ENCODE measurements at places on chromosomes 1 and 21.
A peak's percentile ranks its signal among the peaks of the same experiment; 100 is the strongest.

- DNase-seq, result no peak
Observed at GRCh38 chr1:119660253-119661083, 12.4 kb upstream of the ZNF697 start.

- DNase-seq, result no peak
Observed at GRCh38 chr1:161404051-161404597, 36.4 kb upstream of the CFAP126 start.

GRCh38 chr1:228033376-228033775, 26.6 kb downstream of the WNT3A start:
- no peak for DNase-seq

- DNase-seq, result peak; percentile 60
Observed at GRCh38 chr21:14383596-14384180, 742 bp upstream of the HSPA13 start.
